Naive thymus-derived CD8-positive, alpha-beta T cell (primary cell): ENCODE measurements at places on chromosomes 7 and 10. TPM values are rescaled to one million over a fixed set of nuclear protein-coding genes. Genes with fewer than 3 reads are reported as not detected.

CNNM2 gene
- 5.7 TPM for polyA plus RNA-seq

RAMP3 gene
- polyA plus RNA-seq, result not detected

TMEM176A gene
- 0.18 TPM for polyA plus RNA-seq

MRLN gene
- not detected for polyA plus RNA-seq

CYP2C18 gene
- not detected for polyA plus RNA-seq

JAKMIP3 gene
- polyA plus RNA-seq, result not detected

NEBL gene
- polyA plus RNA-seq, result not detected

GIMAP6 gene
- 115 TPM for polyA plus RNA-seq

RPS24 gene
- polyA plus RNA-seq, result 1,569 TPM

DPYSL4 gene
- polyA plus RNA-seq, result not detected

EFCAB10 gene
- polyA plus RNA-seq, result not detected

IFIT2 gene
- polyA plus RNA-seq, result 5.7 TPM

OPN1SW gene
- polyA plus RNA-seq, result not detected

ZNF804B gene
- not detected for polyA plus RNA-seq

STEAP2 gene
- polyA plus RNA-seq, result not detected

CDHR1 gene
- polyA plus RNA-seq, result 0.16 TPM

PDLIM1 gene
- 15.2 TPM for polyA plus RNA-seq

NYAP1 gene
- polyA plus RNA-seq, result not detected

GPR158 gene
- polyA plus RNA-seq, result not detected

TMEM270 gene
- polyA plus RNA-seq, result not detected

ASZ1 gene
- polyA plus RNA-seq, result not detected

UBN2 gene
- polyA plus RNA-seq, result 3.6 TPM

SLC39A12 gene
- polyA plus RNA-seq, result not detected

MCMBP gene
- 58.2 TPM for polyA plus RNA-seq

SEC61A2 gene
- 4.2 TPM for polyA plus RNA-seq

ASL gene
- 5.2 TPM for polyA plus RNA-seq

HTR7 gene
- 0.07 TPM for polyA plus RNA-seq

ELFN1 gene
- polyA plus RNA-seq, result not detected

SLC13A1 gene
- not detected for polyA plus RNA-seq

IDI2 gene
- polyA plus RNA-seq, result not detected

OGDHL gene
- not detected for polyA plus RNA-seq

GIGYF1 gene
- polyA plus RNA-seq, result 3.0 TPM

ACBD7 gene
- polyA plus RNA-seq, result not detected

SFRP4 gene
- polyA plus RNA-seq, result not detected

ODAD2 gene
- polyA plus RNA-seq, result not detected

SYT15B gene
- polyA plus RNA-seq, result not detected

CHCHD3 gene
- polyA plus RNA-seq, result 51.6 TPM

MYL10 gene
- not detected for polyA plus RNA-seq

SAMD8 gene
- polyA plus RNA-seq, result 6.3 TPM

RBM28 gene
- polyA plus RNA-seq, result 8.5 TPM

PPA1 gene
- polyA plus RNA-seq, result 137 TPM

MLXIPL gene
- polyA plus RNA-seq, result not detected

SDK1 gene
- polyA plus RNA-seq, result 0.20 TPM

UCMA gene
- polyA plus RNA-seq, result not detected

TRIM73 gene
- polyA plus RNA-seq, result 1.7 TPM

SLIT1 gene
- 0.05 TPM for polyA plus RNA-seq

IGFBP3 gene
- 13.7 TPM for polyA plus RNA-seq

CCL24 gene
- polyA plus RNA-seq, result not detected

SPDYE11 gene
- 0.18 TPM for polyA plus RNA-seq

DDX21 gene
- 19.1 TPM for polyA plus RNA-seq

ADIRF gene
- polyA plus RNA-seq, result not detected

CCDC136 gene
- 3.4 TPM for polyA plus RNA-seq
